Right cardiac atrium (tissue), 5 donors: ENCODE measurements at places on chromosomes 1 and 21. TPM values are rescaled to one million over a fixed set of nuclear protein-coding genes. Genes with fewer than 3 reads are reported as not detected.

The UTS2 gene
- not detected for total RNA-seq

The ADAM15 gene
- 106 TPM for total RNA-seq

DNA sequence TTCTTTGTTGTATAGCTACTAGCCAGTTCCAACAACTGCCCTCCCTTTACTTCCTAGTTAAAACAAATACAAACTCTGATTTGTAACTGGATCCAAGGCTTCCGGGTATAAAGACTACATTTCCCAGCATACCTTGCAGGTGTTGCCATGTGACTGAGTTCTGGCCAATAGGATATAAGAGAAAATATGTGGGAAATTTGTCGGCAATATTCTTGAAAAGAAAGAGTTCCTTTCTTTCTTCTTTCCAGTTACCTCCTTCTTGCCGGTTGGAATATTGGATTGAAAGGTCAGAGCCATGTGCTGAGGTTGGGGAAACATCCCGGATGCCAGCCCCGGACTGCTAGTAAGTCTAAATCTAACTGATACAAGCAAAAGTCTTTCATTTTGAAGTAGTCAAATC is 23.0 kb upstream of the ZBTB40 start:
- DNase-seq: no peak

DNA sequence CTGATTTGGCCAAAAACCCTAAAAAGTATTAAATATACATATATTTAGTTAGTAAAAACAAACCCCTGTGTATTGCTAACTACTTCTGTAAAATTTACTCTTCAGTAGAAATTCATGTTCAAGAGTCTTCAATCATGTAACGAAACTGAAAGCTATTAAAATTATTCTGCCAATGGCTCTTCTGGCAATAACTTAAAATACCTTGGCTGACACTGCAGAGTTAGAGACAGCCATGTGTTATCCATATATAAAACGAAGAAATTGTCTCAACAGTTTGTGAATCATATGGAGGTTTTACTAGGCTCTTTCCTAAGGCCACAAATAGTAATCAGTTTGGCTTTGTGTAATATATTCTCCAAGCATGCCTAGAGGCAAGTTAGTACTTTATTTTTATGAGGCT is 357.2 kb downstream of the COL11A1 start:
- DNase-seq: no peak

GRCh38 chr1:118366286-118366685 is 181.3 kb upstream of the SPAG17 start:
- no peak for DNase-seq

- DNase-seq: no peak
Measured at GRCh38 chr1:43802356-43802980, 95.1 kb downstream of the ST3GAL3 start.

DNA sequence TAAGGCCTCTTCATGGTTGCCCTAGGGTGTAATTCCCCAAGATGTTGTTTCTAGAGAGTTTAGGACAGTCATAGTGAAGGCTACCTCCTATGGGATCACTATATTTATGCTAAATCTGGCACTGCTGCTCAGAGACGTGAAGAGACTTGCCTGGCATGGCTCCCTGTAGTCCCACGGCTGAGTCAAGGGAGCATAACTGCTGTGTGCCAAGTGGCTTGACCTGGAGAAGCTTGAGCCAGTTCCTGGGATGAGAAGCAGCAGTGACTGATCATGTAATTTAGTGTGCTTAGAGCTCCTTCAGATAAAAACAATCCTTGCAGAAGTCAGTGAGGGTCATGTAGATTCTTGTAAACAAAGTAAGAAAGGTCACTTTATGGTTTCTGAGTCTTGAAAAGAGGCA is 68.9 kb upstream of the TSPAN2 start:
- peak; percentile 56 for DNase-seq
